ENCODE measurements at places on chromosomes 3 and 15.

DNA sequence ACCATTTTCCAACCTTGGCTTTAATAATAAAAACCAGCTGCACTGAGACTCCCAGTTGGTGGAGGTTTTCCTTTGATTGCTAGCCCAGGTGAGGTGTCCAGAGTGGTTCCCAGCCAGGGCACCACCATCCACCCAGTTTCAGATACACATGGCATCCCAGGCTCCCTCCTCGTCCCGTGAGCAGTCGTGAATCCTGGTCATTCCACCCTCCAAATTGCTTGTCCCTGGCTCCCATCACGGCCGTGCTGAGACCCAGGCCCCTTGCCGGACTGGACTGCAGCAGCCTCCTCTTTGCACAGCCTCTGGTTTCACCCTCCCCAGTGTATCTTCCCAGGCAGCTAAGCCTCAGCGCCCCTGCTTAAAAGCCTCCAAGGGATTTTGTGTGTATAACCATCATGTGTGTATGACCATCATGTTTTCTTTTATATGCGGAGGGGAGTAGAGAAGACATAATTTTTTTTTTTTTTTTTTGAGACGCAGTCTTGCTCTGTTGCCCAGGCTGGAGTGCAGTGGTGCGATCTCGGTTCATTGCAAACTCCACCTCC lies 106.3 kb downstream of the ETFA start:
- no peak for DNase-seq

DNA sequence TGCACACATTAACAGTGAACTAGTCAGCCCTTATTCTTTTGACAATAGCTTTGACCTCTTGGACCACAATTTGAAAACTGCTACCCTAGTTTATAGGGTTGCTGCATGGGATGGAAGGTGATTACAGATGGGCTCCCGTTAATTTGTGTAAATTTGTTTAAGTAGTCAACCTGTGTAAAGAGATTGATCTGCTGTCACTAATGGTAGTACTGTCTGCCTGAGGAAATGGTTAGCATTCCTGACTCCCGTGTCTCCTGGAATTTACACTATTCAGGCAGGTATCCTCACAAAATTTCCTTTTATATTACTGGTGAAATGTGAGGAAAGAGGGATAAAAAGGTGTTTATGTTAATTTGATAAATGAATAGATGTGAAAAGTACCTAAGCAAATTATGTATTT lies 15.3 kb upstream of the EBLN2 start:
- DNase-seq, result no peak

DNA sequence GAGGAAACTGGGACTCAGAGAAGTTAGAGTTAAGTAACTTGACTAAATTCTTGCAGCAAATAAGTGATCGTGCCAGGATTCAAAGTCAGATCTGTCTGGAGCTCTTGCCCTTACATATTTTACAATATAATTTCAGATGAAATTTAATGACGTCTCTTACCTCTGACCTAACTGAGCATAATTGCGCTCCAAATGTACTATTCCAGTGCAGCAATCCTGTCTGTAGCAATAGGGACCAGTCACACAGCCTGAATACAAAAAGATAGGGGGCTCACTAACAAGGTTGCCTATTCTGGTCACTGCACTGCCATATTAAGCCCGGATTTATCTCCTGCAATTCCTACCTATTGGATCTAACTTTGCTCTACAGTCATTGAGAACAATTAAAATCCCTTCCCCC lies 316.4 kb downstream of the ZBTB20 start:
- DNase-seq, result no peak

- no peak for DNase-seq
Observed at GRCh38 chr3:172125963-172126457, 86.6 kb downstream of the FNDC3B start.

- DNase-seq, result no peak
Observed at GRCh38 chr3:4387210-4388204, 79.6 kb downstream of the SUMF1 start.

GRCh38 chr3:30539772-30540171 lies 66.6 kb upstream of the TGFBR2 start:
- DNase-seq, result peak; percentile 52

DNA sequence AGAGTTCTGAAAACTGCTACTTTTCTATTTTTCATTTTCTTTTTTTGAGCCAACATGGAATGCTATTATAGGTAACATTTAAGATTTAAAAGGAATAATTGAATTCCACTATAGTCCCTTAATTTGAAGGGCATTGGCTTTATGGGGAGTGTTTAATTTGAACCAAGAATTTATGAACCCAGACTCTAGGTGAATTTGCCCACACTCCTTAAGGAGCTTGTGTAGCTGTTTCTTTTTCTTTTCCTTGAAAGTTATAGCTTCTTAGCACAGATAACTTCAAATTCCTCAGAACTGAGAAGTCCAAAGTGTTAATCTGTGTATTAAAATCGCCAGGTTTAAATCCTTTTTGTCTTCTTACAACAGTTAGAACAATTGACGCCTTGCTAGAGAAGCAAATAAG lies 4.7 kb upstream of the MEIS2 start:
- no peak for DNase-seq

Measured in non-pigmented ciliary epithelial cell (primary cell).